ENCODE measurements at places on chromosomes 2 and 18. TPM values are rescaled to one million over a fixed set of nuclear protein-coding genes. Genes with fewer than 3 reads are reported as not detected.

UGT1A8 gene
- not detected for total RNA-seq

NEUROD1 gene
- total RNA-seq = not detected

PSMA8 gene
- not detected for total RNA-seq

PRKAG3 gene
- not detected for total RNA-seq

CROCC2 gene
- total RNA-seq = not detected

BCL11A gene
- total RNA-seq = 1.3 TPM

SLC23A3 gene
- 0.12 TPM for total RNA-seq

RNU2-63P gene
- 106 TPM for total RNA-seq

ST8SIA3 gene
- total RNA-seq = not detected

DNAJC5G gene
- total RNA-seq = not detected

POTEI gene
- not detected for total RNA-seq

SLC4A5 gene
- total RNA-seq = not detected

RGPD5 gene
- 9.1 TPM for total RNA-seq

ADAM23 gene
- total RNA-seq = 1.5 TPM

BCL2 gene
- 4.1 TPM for total RNA-seq

SERPINB2 gene
- 0.47 TPM for total RNA-seq

TUBB8B gene
- not detected for total RNA-seq

NEU2 gene
- not detected for total RNA-seq

ACTR3 gene
- 146 TPM for total RNA-seq

SCN3A gene
- total RNA-seq = not detected

Data from pericardium fibroblast (primary cell).